ENCODE measurements at places on chromosomes 3 and 15.

DNA sequence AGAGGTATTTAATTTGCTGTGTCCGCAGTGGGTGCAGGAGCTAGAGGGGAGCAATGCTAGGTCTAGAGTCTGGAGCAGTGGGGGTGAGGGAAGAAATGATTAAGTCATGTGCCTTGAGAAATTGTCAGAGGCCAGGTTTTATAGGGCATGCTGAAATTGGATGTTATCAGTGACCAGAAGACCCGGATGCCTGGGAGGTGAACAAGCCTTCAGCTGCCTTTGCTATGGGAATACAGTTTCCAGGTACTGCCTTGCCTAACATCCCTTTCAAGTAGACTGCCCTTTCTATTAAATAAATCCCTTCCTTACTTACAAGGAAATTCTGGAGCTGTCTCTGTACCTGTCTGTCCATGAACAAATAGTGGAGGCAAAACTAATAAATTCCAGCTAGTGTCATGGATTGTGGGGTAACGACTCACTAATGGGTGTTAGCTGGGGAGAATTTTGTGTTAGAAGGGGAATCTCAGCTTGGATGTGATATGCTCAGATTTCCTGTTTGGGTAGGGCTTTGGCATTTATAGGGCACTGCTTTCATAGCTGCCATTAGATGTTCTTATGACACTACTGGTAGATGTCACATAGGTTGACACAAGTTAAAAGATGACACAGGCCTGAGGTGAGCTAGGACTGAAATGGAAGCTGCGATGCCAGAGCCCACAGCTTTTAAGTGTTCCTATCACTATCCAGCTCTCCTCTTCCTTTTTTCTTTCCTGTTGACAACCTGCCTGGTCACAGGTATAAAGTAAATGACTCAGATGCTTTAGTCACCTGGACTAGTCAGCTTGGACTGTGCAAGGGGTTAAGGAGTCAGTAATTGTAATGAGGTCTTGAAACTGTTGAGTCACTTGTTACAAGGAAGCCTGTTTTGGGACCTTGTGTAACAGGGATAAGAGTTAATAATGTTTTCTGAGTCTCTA is 21.3 kb downstream of the CHD2 start:
- DNase-seq = peak; percentile 65

GRCh38 chr3:187777331-187777941 is 32.2 kb upstream of the BCL6 start:
- peak; percentile 76 for DNase-seq

GRCh38 chr3:3800685-3801493 is 1.7 kb downstream of the LRRN1 start:
- no peak for DNase-seq

GRCh38 chr15:46677491-46677890 is 1039.8 kb upstream of the SEMA6D start:
- no peak for DNase-seq

GRCh38 chr3:105398437-105398836 is 31.7 kb downstream of the ALCAM start:
- no peak for DNase-seq

DNA sequence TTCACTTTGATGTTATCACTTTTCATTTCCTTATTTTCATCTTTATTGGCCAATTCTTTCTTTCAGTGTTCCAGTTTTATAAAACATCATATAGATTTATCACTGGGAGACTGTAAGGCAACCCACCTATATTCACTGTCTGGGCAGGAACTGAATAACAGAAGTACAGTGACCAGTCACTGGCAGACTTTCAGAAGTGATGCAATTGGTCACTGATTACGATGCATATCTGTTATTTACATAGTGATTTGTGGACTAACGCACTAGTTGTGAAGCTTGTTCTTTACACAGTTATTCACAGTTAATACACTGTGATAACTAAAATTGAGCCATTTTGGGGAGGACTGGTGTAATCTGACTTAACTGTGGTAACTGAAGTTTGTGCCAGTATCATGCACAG is 190.2 kb upstream of the DPH6 start:
- no peak for DNase-seq

DNA sequence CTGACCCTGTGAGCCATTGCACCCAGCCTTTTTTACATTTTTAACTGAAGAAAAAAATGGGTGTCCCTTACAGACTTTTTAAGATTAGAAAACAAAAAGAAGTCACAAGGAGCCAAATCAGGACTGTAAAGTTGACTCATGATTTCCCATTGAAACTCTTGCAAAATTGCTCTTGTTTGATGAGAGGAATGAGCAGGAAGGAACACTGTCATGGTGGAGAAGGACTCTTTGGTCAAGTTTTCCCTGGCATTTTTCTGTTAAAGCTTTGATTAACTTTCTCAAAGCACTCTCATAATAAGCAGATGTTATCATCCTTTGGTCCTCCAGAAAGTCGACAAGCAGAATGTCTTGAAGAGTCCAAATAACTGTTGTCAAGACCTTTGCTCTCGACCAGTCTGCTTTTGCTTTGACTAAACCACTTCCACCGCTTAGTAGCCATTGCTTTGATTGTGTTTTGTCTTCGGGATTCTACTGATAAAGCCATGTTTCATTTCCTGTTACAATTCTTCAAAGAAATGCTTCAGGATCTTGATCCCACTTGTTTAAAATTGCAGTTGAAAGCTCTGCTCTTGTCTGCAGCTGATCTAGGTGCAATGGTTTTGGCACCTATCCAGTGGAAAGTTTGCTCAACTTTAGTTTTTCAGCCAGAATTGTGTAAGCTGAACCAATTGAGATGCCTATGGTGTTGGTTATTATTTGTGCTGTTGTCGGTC is 369.4 kb downstream of the MAGI1 start:
- no peak for DNase-seq

GRCh38 chr3:120129718-120130513 is 35.7 kb upstream of the GSK3B start:
- DNase-seq = no peak

DNA sequence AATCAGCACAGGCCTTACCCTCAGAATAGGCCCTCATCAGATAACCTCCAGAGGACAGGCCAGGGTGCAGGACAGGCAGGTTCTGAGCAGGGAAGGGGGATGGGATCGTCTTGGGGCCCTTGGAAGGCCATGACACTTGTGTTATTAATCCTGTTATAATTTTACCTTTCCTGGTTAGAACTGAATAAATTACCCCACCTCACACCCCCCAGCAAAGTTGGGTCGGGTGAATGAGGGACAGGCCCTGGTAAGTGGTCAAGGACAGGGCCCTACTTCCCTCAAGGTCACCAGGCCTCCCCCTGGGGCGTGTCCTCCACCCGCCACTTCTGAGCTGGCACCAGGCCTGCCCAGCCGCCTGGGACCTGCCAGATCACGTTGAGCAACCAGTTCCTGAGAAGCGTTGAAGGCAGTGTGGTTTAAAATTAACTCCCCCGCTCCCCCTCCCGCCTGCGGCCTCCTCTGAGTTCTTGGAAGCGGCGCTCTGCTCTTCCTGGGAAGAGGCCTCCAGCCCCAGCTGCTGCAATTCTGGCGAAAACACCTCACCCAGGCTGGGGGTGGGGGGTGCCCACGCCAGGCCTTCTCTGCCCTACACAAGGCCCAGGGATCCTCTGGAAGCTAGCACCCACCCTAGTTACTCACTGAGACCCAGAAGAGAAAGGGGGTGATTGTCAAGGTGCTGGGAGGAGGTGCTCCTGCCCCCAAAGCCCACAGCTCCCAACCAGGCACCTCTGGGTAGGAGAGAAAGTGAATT is 10.6 kb downstream of the CISH start:
- DNase-seq = peak; percentile 90

- DNase-seq = no peak
Measured at GRCh38 chr3:62571916-62572315, 198.6 kb upstream of the FEZF2 start.

DNA sequence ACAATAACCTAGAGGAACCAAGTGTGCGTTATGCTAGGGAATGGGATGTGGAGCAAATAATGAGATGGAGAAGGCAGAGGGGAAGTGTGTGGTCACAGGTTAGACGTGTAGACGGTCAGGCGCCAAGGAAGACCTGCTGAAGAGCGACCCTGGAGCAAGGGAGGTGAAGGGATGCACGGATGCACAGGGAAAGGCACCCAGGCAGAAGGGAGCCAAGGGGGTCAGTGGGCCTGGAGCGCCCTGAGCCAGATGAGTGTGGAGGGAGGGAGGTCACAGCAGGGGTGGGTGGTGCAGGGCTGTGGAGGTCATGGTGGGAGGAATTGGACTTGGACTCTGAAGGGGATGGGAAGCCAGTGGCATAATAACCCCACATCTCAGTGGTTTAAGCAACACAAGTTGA is 70.2 kb downstream of the SLC6A1 start:
- DNase-seq = no peak

DNA sequence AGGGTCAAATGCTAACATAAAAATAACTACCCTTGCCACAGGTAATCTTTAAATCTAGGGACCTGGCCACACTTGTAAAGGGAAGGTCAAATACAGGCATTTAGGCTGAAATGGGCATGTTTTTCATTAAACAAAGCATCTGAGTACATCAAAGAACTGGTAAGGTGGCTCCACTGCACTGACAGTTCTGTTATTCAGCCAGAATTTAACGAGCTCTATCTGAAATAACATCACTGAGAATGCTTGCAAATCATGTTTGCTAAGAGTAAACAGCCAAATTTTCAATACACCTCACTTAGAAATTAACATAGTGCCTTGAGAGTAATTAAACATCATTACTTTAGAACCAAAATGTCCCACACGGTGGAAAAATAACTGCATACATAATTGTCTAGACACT is 118.9 kb downstream of the MTHFS start:
- no peak for DNase-seq

Data from RCC 7860 (cell line).